ENCODE measurements at places on chromosomes 6 and 20.

DNA sequence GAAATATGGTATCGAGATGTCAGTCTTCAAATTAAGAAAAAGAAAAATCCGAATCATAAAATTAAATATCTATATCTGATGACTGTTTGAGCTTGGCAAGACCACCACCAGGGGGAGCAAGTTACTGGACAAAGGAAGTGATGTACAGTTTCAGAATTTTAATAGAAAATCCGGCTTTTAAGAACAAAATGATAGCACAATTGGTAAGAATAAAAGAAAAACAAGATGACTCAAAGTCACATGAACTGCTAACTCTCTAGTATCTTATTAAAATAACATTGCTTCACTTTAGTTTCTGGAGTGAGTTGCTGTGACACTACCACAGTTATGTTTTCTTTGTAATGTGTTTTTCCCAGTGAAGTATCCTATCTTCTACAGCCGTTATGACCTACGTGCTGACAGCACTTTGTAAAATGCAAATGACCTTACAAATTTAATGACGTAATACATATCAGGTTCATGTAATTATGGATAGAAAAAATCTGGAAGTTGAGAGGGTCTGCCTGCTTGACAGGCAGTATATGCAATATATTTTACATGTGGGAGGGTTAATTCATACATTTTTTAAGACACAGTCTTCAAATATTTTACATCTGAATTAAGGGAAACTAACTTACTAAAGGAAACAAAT, 405.3 kb upstream of the HS3ST5 start:
- peak; percentile 50 for DNase-seq

GRCh38 chr6:70629929-70630328, 37.8 kb upstream of the SMAP1 start:
- DNase-seq: no peak

- peak; percentile 3 for DNase-seq
Observed at GRCh38 chr6:100057941-100058340, 63.9 kb upstream of the MCHR2 start.

- no peak for DNase-seq
Observed at GRCh38 chr20:37807471-37808232, 95.3 kb upstream of the VSTM2L start.

GRCh38 chr6:168165373-168165772, 86.4 kb upstream of the FRMD1 start:
- no peak for DNase-seq

DNA sequence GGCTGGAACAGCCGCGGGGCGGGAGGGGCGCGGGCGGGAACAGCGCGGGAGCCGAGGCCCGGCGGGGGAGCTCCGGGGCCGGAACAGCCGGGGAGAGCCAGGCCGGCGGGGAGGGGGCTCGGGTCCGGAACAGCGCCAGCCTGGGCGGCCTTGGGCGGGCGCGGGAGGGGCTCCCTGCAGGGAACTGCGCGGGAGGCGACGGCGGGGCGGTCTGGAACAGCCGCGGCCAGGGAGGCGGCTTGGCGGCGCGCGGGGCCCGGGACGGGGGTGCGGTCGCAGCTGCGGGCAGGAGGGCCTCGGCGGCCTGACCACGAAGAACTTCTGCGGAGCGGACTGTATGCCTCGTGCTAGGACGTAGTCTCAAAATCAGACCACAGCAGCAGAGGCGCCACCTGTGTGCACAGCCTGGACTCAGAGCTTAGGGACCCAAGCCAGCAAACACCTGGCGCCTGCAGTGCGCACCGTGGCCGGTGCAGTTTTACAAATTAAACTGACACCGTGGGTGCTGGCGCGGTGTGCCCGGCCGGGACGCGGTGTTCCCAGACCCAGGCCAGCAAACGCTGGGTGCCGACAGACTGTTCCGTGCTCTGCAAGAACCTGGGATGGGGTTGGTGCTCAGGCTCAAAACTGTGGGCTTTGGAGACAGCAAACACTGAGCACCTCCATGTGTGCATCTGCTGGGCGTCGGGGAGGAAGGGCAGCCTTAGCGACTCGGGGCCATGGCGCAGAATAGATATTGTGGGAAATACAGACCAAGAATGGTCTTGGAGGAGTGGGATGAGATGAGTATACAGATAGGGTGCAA, 572 bp downstream of the ZNF341 start:
- peak; percentile 82 for DNase-seq

DNA sequence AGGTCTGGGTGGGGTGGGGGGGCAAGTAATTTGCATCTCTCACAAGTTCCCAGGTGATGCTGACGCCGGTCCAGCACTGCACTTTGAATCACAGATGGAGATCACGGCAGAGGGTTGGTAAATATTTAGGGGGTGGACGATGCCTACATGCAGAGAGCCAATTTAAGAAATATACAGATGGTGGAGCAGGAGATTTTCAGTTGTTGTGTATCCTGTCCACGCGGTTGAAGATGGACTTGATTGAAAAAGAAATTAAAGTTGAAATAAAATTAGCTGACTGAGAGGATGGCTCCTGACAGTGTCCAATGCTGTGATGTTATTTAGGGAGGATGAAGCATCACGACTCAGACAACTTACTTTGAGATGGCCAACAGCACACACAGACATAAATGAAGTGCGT, 74.6 kb downstream of the PHACTR3 start:
- DNase-seq: no peak

DNA sequence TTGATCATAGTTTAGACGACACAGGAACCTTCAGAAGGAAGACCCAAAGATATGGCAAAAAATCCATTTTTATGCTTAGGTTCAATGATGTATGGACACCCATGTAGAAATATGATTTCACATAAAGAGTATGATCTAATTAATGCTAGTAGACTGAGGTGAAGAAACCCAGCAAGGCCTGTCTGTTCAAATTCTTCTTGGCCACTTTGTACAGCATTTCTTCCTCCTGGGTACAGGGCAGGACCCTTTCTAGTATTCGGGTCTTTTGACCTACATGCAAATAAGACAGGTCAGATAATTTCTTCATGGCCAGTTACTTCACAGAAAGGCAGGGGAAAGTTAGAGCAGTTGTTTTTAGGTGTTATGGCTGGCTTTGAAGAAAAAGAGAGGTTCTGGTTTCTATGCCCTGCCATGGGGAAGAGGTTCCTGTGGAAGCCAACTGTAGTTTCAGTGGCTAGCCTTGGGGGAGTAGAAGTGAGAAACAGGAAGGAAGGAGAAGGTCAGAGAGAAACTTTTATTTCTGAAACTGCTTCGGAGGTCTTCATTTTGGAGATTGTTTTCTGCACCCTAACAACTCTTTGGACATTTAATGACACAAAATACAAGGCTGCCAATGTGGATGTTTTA, 208.3 kb downstream of the PTPRK start:
- no peak for DNase-seq

DNA sequence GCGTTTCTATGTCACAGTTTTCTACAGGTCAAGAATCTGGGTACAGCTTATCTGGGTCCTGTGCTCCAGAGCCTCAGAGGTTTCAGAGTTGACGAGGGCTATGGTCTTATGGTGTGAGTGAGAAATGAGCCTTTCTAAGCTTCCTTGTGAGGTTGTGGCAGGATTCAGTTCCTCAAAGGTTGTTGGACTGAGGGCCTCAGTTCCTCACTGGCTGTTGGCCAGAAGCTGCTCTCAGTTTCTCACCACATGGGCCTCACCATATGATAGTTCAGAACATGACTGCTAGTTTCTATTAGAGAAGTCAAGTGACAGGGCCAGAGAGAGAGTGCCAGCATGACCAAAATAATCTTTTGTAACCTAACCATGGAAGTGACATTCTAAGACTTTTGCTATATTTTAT, 96.1 kb downstream of the NUS1 start:
- DNase-seq: no peak

DNA sequence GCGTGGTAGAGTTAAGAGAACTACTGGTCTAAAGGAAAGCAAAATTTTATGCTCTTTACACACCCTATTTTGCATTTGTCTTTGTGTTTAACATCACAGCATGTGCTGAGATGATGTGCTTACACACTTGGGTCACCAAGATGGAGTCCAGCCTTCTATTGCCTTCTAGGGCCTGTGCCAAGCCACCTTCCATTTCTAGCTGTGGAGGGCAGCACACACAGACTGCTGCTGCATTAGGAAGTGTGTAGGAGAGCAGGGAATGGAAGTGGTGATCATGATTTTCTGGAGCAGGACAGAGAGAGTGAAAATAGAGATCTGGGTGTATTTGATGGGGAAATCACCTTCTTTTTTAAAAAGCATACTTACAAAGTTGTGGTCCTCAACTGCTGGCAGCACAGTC, 191.6 kb downstream of the SOX4 start:
- DNase-seq: no peak

- DNase-seq: peak; percentile 69
Observed at GRCh38 chr20:23441850-23442313, 2.4 kb downstream of the CSTL1 start.

GRCh38 chr20:58987790-58988564, 6.9 kb downstream of the NELFCD start:
- no peak for DNase-seq

GRCh38 chr6:26020329-26021000, 57.9 kb downstream of the TRIM38 start:
- DNase-seq: peak; percentile 92

GRCh38 chr6:166726201-166726600, 99.2 kb upstream of the RPS6KA2 start:
- no peak for DNase-seq

DNA sequence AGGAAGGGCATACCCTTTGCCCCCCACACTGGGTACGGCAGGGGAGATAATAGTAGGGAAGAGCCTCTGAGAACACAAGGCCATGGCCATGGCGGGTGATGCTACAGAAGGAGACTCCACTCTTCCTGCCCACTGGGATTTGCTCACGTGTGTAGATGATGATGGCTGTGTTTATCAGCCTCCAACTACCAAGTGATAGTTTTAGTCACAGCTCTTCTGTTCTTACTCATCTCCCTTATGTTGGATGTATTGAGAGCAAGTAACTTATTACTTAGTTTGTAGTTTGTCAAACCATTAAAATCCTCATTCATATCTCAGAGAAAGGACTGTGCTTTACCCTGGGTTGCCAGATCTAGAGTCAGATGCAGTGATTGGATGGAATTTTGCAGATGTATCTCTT, 66.0 kb downstream of the CDH26 start:
- no peak for DNase-seq

DNA sequence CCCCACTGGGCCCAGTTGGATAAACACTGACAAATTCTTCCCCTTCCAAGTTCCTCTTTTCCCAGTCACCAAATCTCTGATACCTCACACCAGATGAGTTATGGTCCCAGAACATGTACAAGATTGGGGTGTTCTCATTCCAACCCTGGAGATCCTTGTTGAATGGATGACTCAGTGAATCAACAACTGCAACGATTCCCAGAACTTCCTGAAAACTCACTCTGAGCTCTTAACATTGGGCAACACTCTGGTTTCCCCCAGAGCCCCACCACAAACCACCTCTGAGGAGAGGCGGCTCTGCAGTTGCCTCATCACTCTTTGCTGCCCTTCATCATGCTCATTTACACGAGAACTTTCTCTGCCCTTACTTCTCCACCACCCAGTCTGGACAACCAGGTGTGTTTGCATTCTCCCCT, 115.2 kb downstream of the MRPL14 start:
- DNase-seq: peak; percentile 87

GRCh38 chr20:3115190-3116107, 30.9 kb upstream of the AVP start:
- DNase-seq: peak; percentile 37

GRCh38 chr6:7243179-7243981, 69.6 kb downstream of the SSR1 start:
- DNase-seq: peak; percentile 52

- DNase-seq: peak; percentile 57
Observed at GRCh38 chr6:124962639-124963415, 590 bp downstream of the RNF217 start.

GRCh38 chr6:93549868-93550267, 130.5 kb upstream of the EPHA7 start:
- DNase-seq: no peak

- peak; percentile 84 for DNase-seq
Observed at GRCh38 chr6:84635081-84635761, 129.2 kb downstream of the TBX18 start.

- no peak for DNase-seq
Observed at GRCh38 chr6:163126741-163127140, 287.8 kb upstream of the QKI start.

DNA sequence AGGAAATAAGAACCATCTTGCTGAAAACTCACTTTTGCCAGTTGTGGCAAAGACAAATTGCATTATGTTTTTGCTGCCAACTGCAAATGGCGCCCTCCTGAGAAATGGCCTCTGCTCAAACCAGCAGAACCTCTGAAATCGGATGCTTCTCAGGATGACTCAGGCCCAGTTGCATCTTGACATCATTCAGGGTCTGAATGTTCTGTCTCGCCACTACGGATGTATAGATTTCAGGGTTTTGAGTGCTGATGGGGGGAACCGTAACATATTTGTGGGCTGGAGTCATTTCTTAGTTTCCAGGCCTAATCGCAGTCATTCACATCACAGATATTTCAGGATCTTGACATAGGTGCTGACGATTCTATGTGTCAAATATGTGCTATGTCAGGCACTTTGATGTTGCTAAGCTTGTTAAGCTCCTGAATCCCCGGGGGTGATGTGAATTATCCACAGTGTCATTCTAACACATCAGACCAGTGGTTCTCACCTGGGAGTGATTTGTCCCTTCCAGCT, 207.1 kb downstream of the NFATC2 start:
- DNase-seq: peak; percentile 100

DNA sequence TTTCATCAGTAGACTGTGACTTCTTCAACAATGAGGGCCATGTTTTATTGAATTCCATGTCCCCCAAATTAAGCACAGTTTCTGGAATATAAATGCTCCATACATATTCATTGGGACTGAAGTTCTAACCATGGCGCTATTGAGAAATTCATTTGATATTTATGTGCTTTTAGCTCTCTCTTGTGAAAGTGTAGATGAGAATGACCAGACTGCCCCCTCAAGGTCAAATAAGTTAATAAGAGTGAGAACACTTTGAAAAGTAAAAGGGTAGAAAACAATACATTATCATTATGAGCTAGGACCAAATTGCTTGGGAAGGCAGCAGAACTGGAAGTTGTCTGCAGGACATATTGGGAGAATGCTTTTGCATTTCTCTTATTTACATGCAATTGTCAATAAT, 597.9 kb downstream of the EPM2A start:
- DNase-seq: peak; percentile 41

DNA sequence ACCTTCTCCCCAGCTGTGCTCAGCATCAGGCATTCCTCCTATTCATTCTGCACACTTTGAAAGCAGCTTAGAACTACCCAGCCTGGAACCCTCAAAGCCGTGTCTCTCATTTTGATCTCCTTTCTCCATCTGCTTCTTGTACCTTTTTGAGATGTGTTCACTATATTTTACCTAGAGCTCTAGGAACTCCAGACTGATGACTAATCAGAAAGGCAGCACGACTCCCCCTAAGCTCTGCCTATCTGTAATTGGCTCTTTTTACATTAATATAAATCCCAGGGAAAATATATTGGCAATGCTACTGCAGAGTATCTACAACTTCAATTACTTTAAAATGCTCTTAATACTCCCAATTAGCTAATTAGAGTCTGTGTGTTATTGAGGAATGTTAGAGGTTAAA, 671.5 kb downstream of the CBLN4 start:
- no peak for DNase-seq

DNA sequence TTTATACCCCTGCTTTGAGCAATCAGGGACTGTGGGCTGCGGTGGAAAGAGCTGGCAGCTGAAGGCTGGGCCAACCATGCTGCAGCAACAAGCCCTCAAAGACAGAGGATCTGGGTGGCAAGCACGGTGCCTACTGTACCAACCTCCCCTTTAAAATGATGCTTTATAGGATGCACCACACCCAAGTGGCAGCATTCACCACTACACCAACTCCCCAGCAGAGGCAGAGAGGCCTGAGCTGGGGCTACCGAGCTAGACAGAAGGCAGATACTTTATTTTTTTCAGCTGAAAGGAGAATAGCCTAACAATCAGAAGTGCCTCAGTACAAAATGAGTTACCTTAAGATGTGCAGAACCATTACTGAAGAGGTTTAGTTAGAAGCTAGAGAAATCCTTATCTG, 31.4 kb downstream of the KIF16B start:
- DNase-seq: no peak

All from iris pigment epithelial cell (primary cell).